ENCODE measurements at places on chromosomes 5 and 9.

GRCh38 chr9:33209394-33209793, 30.6 kb upstream of the SPINK4 start:
- no peak for DNase-seq

- no peak for DNase-seq
These were observed 47.2 kb downstream of the BICD2 start for GRCh38 chr9:92717201-92718085.

DNA sequence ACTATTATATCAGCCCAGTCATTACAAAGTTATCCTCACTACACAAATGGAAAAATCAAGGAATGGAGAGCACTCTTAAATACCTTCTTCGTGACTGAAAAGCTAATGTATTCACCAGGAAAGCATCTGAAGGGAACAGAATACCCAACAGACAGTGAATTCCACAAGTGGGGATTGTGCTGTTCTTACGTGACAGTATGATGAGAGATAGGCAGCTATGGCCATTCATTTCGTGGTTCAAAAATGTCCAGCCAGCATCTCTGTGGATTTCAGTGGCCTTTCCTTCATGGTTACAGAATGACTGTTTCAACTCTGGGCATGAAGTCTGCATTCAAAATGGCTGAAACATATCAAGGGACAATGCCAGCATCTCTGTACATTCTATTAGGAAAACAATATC, 323.8 kb downstream of the PRELID2 start:
- DNase-seq = no peak

GRCh38 chr5:85077581-85077980, 692.9 kb upstream of the EDIL3 start:
- no peak for DNase-seq

DNA sequence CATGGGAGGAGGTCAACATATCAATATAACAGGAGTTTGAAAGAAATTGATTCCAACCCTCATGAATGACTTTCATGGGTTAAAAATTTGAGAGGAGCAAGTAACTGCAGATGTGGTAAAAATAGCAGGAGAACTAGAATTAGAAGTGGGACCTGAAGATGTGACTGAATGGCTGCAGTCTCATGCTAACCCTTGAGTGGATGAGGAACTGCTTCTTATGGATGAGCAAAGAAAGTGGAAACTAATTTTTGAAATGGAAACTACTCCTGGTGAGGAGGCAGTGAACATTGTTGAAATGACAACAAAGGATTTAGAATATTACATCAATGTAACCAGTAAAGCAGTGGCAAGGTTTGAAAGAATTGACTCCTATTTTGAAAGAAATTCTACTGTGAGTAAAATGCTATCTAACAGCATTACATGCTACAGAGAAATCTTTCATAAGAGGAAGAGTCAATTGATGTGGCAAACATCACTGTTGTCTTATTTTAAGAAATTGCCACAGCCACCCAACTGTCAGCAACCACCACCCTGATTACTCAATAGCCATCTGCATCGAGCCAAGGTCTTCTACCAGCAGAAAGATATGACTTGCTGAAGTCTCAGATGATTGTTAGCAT, 1683.2 kb downstream of the MAT2B start:
- DNase-seq = no peak

DNA sequence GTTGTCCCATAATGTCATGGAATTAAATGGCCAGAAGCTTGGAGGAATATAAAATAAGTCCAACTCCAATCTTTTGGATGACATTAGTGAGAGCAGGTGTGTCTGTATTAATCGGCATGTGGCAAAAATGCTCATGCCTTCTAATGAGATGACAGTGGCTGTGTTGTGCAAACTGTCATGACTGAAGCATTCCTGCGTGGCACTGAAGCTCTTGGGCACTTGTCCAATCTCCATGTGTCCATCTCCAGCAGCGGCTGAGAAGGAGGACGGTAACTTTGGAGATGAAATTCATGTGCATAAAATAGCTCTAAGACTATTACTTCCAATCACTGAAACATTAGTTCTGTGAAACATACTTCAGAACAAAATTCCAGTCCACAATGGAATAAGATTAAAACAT, 697.5 kb upstream of the GRAMD2B start:
- no peak for DNase-seq
